ENCODE measurements at places on chromosomes 16 and 17.

DNA sequence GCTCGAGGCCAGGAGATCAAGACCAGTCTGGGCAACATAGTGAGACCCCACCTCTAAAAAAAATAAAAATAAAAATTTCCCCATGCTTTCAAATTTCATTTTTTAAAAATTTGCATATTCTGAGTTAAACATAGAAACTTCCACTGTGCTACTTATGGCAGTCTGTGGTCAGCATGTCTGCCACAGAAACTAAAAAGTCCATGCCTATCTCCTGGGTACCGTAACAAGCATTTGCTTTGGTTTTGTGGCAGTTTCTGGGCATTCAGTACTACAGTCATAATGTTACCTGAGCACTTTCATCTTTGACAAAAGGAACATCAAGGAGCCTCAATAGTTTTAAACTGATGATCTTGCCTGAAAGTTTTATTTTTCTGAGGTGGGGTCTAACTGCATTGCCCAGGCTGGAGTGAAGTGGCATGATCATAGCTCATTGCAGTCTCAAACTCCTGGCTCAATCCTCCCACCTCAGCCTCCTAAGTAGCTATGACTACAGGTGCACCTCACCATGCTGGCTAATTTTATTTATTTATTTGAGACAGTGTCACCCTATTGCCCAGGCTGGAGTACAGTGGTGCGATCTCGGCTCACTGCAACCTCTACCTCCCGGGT lies 13.2 kb upstream of the ITGA2B start:
- DNase-seq = no peak

DNA sequence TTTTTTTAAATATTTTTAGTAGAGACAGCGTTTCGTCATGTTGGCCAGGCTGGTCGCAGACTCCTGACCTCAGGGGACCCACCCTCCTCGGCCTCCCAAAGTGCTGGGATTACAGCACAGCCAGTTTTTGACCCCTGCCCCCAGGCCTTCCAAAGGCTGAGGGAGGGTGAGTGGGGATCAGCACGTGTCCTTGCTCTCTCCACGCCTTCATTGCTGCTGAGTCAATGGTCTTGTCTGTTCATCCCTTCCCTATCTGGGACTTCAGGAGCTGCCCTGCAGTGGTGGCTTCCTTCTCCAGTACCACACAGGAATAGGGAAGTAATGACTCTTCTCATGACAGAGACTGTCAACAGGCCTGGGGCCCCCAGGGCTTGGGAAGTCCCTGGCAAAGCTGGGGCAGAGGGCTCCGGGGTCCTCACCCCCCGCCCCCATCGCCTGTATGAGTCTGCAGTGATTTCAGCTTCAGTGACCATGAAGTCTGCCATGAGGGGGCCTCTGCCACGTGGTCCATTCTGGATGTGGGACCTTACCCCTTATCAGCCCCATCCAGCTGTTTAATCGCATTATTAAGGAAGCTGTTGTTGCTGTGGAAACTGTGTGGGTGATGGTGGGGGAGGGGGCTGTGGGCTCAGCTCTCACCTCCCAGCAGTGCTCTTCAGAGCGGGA lies 6.1 kb downstream of the ABCC3 start:
- DNase-seq = no peak

DNA sequence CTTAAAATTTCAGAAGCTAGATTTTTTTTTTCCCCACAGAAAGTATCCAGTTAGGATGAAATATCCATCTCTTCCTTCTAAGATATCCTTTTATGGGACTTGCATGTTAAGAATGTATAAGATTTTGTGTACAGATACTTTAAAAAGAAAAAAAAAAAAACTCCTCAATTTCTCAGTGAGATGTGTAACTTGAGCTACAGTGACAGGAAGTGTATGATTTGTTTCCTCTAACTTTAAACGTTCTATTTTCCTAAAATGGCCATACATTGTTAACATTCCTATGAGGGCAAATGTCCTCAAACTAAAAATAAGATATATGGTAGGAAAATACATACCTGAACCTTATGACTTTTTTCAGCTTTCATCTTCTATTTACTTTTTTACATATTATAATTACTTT lies 8.9 kb downstream of the FBXO47 start:
- peak; percentile 6 for DNase-seq

- no peak for DNase-seq
Measured at GRCh38 chr16:13561291-13562070, 358.5 kb upstream of the ERCC4 start.

- no peak for DNase-seq
Measured at GRCh38 chr17:38728290-38728831, 1.8 kb upstream of the CISD3 start.

DNA sequence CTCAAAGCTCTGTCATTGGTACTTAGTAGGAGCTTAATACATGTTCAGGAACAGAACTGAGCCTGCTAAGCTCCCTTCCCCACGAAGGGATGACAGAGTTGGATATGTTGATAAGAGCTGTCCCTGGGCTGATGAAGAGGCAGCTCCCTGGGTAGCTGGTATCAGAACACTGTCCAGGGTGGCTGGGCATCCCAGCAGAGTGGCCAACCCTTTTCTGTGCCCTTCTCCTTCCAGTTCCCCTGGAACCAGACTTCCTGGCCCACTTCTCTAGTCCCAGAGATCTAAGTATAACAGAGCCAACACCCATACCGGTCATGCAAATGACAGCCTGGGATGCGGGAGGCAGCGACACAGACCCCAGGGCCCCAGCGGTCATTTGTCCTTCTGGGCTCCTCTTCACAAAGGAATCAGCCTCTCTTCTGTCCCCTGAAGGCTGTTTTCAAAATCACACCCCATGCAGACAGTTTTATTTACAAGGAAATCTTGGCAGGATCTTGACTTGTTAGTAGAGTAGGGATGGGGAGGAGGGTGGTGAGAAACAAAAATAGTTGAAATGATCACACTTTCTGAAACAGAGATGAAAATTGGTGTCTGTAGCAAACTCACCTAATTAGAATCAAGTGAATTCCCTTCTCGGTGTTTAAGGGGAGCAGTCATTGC lies 1.4 kb upstream of the RHBDL3 start:
- DNase-seq = no peak

GRCh38 chr17:7652388-7653356 lies 1.9 kb downstream of the ATP1B2 start:
- DNase-seq = no peak

DNA sequence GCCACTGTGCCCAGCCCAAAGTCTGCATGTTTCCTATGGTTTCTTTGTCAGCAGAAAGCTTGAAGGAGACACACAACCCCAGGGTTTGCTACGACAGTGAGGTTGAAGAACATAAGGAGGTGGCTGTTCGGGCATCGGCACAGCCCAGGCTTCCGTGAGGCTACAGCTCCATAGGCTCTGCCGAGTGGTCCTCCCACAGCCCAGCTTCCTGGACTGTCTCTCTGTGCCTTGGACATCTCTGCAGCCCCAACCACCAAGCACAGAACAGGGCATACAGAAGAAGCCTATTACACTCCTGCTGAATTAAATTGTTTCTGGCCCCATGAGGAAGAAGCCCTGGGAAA lies 3.2 kb upstream of the HAP1 start:
- no peak for DNase-seq

- DNase-seq = no peak
Measured at GRCh38 chr17:80283116-80283852, 22.6 kb downstream of the RNF213 start.

DNA sequence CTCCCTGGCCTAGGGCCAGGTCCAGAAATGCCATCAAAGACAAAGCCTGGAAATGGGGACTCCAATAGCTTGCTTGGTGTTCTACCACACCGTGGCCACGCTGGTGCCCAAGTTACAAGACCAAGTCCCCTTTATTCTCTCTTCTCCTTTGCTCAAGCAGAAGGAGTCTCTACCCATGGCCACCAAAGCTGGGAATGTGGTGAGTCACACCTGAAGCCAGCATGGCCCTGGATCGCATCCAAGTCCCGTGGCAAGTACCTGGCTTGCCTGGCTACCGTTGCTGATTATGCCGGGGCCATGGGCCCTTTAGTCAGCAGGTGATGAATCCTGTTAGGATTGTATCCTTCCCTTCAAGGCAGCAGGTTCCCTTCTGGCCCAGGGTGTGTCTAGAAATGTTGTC lies 260.0 kb downstream of the HAPSTR1 start:
- no peak for DNase-seq

GRCh38 chr16:47887496-47887895 lies 268.3 kb downstream of the ABCC12 start:
- DNase-seq = no peak

GRCh38 chr17:2975469-2975958 lies 87.9 kb downstream of the OR1D5 start:
- DNase-seq = no peak

DNA sequence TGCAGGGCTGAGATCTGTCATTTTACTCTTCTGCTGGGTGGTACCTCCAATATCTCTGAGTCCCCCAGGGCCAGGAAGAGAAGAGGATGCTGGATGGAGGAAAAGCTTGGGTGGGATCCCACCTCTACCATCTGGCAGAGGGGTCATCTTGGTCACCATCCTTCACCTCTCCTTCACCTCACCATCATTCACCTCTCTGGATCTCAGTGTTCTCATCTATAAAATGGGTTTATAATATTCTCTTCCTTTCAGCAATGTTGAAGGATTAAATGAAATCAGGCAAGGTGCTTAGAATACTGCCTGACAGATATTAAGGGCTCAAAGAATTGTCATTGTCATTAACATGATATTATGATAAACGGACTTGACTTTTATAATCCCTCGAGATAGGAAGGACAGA lies 195.8 kb downstream of the SNX29 start:
- DNase-seq = no peak

- peak; percentile 32 for DNase-seq
Measured at GRCh38 chr16:53865494-53865863, 161.5 kb downstream of the FTO start.

- peak; percentile 39 for DNase-seq
Measured at GRCh38 chr16:17469741-17470181, 999 bp downstream of the XYLT1 start.

DNA sequence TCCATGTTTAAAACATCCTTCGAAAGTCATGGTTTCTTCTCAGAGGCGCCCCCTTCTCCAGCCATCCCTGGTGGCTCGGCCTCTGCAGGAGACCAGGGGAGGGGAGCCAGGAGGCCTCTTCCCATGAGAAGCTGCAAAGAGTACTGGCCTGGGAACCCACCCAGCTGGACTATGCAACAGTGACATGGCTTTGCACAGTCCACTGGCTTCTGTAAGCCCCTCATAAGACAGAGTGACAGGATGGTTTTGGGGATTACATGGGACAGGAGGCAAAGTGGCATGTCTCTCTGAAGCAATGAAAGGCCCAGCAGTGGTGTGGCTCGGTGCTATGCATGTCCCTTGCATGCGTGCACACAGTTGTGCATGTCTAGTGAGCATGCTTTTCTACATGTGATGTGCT lies 99.5 kb downstream of the C16orf78 start:
- DNase-seq = no peak

DNA sequence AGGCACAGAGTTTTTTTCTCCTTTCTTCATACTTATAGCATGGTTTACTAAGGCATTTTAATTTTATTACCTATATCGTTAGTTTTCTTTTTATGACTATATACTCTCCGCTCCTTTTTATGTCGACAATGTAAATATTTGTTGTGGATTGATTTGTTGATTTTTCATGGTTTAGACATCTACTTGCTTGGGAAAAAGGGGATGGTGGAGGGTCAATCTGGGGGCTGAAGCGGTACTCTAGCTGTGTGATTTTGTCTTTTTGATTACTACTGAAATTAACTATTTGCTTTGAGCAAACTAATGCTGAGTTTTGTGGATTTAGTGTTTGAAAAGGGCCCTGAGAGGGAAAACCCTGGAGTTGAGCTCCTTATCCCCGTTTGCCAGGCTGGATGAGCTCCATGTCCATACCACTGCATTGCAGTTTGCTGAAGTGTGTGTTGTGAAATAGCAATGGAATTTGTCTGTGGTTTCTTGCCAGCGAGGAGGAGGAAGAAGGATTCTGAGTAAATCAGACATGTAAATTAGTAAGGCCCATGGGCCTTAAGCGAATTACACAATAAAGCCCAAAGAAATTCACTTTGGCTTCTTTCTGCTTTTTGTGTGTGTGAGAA lies 72.0 kb downstream of the FTO start:
- DNase-seq = peak; percentile 61

GRCh38 chr16:22284637-22285036 lies 12.6 kb upstream of the POLR3E start:
- DNase-seq = peak; percentile 78
